Muscle of leg (tissue), 16 donors: ENCODE measurements at places on chromosomes 5 and 9. TPM values are rescaled to one million over a fixed set of nuclear protein-coding genes. Genes with fewer than 3 reads are reported as not detected.
A peak's percentile ranks its signal among the peaks of the same experiment; 100 is the strongest.

The DMGDH gene
- 2.2 TPM for polyA plus RNA-seq

The SLC23A1 gene
- 0.13 TPM for polyA plus RNA-seq

GRCh38 chr9:121518634-121519033 is 19.0 kb upstream of the GGTA1 start:
- DNase-seq: no peak

DNA sequence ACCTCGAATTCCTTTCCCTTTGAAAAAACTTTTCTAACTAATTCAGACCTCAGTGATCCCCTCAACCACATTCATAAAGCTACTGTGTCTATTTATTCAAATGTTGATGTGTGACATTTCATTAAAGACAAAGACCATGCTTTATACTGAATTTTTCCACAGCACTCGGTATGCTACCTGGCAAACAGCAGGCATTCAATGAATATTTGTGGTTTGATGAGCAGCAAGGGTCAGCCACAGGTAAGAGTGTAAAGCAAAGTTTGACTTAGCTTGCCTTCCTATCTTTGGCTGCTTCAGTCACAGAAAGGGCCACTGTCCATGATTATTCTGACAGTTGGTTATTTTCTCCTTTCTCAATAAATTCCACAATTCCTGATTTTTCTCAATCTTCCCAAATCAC is 5.1 kb upstream of the CDC42SE2 start:
- no peak for DNase-seq

- DNase-seq: peak; percentile 73
Observed at GRCh38 chr5:140145818-140146522, 20.2 kb downstream of the IGIP start.
